K562 (cell line): ENCODE measurements at places on chromosomes 2 and 18.
A peak's percentile ranks its signal among the peaks of the same experiment; 100 is the strongest.

DNA sequence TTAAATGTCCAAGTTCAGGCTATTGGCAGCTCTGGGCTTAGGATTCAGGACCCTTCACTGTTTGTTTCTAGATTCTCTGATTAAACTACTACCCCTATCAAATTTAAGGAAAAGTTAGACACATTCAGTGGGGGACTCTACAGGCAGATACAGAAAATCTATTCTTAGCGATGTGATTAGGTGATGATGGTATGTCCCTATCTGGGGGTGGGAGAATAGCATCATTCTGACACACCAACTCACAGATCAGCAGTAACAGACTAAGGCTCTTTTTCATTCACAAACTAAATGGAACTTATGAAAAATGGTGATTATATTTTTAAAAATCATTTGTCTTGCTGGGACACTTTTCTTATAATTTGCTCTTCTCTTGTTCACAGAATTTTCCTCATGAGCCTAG lies 232.9 kb upstream of the CDH2 start:
- no peaks in the 10 kb centered on the region for H3K36me3 ChIP-seq
- no peaks in the 10 kb centered on the region for H3K4me1 ChIP-seq
- DNase-seq, result no peak
- no peak overlapping the region for H3K27ac ChIP-seq
- H3K27me3 ChIP-seq, result no peaks in the 10 kb centered on the region
- no peak overlapping the region for H3K4me3 ChIP-seq

- H3K27ac ChIP-seq, result peak overlapping the region; percentile 61
- H3K27me3 ChIP-seq, result no peaks in the 10 kb centered on the region
- peaks cover 12% of the 10 kb centered on the region for H3K4me1 ChIP-seq
- no peaks in the 10 kb centered on the region for H3K36me3 ChIP-seq
- peak overlapping the region; percentile 20 for H3K4me3 ChIP-seq
Observed at GRCh38 chr2:156319811-156320485, 12.6 kb downstream of the NR4A2 start.

DNA sequence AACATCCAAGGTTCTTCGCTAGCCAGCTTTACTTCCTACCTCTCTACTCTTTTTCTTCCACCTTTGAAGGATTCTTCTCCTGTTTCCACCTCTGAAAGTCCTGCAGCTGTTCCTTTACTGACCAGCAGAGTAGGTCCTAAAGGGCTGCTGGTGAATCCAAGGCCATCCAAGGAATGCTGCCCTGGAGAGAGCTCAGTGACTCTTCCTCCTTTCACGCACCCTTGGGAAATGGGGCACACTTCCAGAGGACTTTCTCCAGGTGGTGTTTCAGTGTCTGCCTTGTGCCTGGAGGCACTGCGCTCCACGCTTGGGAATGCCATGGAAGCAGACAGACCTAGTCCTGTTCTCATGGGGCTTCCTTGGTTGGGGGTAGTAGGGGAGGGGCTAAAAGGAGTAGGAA lies 45.4 kb downstream of the SLC16A14 start:
- peaks cover 20% of the 10 kb centered on the region for H3K27me3 ChIP-seq
- no peak for DNase-seq
- H3K4me3 ChIP-seq, result no peak overlapping the region
- no peak overlapping the region for H3K27ac ChIP-seq
- no peaks in the 10 kb centered on the region for H3K4me1 ChIP-seq

GRCh38 chr2:13581471-13581870 lies 864.7 kb downstream of the TRIB2 start:
- H3K36me3 ChIP-seq, result no peaks in the 10 kb centered on the region
- H3K27me3 ChIP-seq, result no peaks in the 10 kb centered on the region
- no peak for DNase-seq
- H3K4me1 ChIP-seq, result no peaks in the 10 kb centered on the region

- H3K27me3 ChIP-seq, result no peaks in the 10 kb centered on the region
- no peak overlapping the region for H3K4me3 ChIP-seq
- no peaks in the 10 kb centered on the region; the same call in 2 of the 3 replicates for H3K36me3 ChIP-seq
- H3K4me1 ChIP-seq, result no peaks in the 10 kb centered on the region
Observed at GRCh38 chr18:49189772-49190171, 239.0 kb upstream of the SMAD7 start.

DNA sequence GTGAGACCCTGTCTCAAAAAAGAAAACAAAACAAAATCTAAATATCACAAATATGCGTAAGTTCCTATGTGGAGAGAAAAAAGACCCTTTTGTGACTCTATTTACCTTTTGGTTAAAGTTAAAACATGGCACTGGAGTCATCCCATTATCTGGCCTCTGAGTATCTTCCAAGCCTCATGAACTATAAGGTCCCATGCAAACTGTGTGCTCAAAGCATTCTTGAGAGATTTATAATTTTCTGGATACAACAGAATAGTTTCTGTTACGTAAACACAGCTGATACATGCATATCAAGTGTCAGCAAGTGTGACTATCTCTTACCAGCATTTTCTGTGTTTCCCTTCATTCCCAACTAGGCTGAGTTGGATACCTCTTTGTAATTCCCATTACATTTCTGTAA lies 8.8 kb upstream of the NOSTRIN start:
- no peak for DNase-seq
- peaks cover 14% of the 10 kb centered on the region for H3K4me1 ChIP-seq
- no peak overlapping the region for H3K27ac ChIP-seq

GRCh38 chr2:95056461-95057459 lies 31.3 kb downstream of the MAL start:
- no peak overlapping the region for H3K27ac ChIP-seq
- no peaks in the 10 kb centered on the region for H3K36me3 ChIP-seq
- no peaks in the 10 kb centered on the region for H3K4me1 ChIP-seq
- H3K4me3 ChIP-seq, result no peak overlapping the region

DNA sequence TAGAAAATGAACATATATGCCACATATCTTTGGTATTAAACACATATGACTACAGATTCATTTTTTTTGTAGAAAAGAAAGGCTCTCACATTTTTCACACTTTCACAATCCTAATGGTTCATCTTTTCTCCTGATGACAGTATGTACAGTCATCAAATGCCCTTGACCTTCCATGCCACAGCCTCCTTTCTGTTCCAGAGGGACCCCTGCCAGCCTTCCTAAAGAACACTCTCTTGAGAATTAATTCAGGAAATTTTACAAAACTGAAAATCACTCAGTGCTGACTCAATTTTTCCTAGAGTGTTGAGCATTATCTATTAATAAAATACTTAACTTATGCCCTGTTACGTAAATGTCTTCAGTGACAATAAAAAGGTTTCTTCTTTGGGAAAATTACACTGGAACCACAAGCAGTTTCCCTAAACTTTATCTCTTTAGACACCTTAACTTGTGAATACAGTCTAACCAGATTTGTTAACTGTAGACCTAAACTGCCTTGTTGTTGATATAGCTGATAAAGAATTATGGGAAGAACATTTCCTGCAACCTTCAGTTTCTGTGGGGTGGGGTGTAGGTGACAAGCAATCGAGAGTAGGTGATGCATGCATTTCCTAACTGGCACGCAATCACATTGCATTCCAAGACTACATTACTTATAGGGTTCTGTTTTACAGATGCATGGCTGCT lies 15.3 kb upstream of the ACOXL start:
- peaks cover 4% of the 10 kb centered on the region; the same call in 2 of the 3 replicates for H3K4me1 ChIP-seq
- no peak overlapping the region for H3K4me3 ChIP-seq
- no peak overlapping the region for H3K27ac ChIP-seq
- DNase-seq, result no peak
